MG63 (cell line): ENCODE measurements at places on chromosomes 5 and 9. TPM values are rescaled to one million over a fixed set of nuclear protein-coding genes. Genes with fewer than 3 reads are reported as not detected.

The NDUFA8 gene
- total RNA-seq: 44.8 and 68.0 TPM in 2 replicates

- no peak for DNase-seq
Observed at GRCh38 chr9:68841276-68842052, 136.4 kb downstream of the PIP5K1B start.

DNA sequence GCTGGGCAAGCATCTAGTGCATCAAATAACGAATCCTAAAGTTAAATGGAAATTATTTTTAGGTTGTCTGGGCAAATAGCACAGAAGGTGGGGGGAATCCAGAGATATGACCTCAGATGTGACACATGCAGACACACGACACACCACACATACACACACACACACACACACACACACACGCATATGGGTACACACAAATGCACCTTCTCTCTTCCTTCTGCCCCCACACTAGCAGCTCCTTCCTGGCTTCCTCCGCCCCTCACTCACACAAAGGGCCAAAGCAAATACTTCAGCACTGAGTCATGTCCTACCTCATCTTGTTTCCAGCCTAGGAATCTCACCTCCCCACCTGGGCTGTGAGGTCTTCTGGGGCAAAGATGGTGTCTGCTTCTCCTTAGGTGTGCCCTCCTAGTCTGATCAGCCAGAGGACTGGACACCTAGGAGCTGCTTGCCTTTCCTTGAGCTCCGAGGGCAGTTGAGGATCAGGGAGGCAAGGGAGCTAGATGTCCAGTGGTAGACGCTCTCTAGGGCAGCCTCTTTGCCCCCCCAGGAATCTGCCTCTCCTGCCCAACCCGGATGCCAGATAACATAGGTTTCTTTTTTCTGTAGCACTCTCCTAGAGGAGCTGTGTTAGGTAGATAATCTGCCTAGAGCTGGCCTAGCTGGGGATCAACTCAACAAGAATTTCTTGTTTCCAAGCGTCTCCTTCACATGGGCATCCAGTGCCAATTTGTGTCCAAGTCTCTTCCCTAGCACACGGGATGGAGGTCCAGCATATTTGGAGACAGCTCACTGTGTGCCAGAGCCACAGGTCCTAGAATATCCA is 14.3 kb upstream of the JADE2 start:
- peak; percentile 69 for DNase-seq

DNA sequence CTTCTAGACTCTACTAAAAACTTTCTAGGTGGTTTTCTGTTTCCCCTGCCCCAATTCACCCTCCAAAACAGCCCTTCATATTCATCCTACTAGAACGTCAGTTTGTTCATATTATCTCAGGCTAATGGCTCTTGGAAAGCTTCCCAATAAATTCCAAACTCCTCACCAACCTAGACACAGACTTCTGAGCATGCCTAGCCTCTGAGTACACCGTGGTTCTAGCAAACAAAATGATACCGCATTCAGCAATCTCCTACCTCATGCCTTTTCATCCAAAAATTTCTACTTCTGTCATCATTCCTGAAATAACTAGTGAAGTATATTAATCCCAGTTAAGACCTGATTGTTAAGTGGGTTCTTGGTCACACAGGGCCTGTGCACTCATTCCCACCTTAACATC is 46.5 kb upstream of the NR5A1 start:
- peak; percentile 14 for DNase-seq

DNA sequence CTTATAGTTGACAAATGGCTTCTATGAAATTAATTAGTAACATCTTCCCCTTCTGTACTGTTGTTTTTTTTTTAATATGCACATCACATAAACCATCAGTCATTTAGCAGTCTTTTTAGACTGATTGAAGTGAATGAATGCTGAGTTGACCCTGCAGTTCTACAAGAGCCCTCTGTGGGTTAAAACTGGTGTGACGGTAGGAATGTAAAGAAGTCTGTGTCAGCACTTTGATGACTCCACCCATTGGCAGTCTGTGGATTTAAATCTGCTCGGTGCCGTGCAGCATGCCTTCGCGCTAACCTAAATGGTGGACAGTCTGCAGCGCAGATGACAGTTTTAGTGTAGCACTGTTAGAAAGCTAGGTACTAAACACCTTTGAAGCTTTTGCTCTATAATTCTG is 3.1 kb downstream of the GTF3C4 start:
- peak; percentile 5 for DNase-seq

DNA sequence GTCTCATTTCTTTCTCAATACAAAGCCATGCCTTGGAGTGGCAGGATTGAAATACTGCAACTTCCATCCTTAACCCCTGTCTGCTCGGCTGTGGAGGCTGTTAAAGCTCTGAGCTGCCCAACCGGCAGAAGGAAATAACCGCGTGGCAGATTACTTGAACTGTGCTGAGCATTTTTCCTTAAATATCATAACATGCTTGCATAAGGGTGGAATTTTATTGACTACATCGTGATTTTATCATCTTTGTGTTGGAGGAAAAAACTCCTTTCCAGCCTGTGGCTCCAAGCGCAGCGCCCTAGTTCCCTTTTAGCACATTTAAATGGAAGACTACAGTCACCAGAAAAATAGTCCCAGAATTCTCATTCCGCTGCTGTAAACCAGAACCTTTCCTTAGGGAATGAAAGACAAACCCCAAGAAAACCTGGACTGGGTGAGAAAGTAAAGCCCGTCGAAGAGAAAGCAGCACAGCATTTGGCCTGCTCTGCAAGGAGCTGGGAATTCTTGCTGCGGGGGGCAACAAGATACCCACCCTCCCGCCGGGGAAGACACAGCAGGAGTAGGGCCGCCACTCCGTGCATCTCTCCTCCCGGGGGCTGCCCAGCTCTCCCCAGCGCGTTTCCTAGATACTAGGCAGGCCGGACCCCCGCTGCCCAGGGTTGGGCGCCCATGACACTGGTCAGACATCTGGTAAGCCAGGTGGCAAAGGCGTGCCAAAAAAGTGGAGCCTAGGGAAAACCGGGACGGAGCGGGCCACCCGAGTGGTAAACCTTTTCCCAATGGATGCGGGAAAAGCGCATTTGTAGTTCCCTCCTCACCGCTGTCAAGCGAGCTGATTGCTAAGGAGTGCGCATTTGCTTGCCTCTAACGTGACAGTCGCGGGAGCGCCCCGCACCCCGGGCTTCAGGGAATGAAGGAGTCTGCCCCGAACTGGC is 1.3 kb downstream of the SHC3 start:
- DNase-seq: no peak

The OTP gene
- total RNA-seq: not detected in 2 replicates

DNA sequence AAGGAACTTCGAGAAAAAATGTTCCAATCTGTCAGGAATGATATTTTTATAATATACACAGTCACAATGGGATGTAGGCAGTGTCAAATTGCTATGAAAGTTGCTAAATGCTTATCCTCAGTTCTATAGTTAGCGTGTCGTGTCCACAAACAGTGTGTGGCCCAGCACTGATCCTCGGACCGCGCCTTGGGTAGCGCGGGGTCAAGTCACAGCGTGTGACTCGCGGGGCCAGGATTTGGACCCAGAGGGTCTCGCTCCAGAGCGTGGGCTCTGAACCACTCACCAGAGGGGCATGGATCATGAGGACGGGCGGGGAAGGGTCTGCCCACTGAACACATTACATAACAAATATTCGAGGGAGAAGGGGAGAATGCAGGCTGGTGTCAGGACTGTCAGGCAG is 171.8 kb downstream of the C9orf50 start:
- no peak for DNase-seq

The SLC36A3 gene
- total RNA-seq: not detected in 2 replicates

The CCL19 gene
- not detected in 2 replicates for total RNA-seq

- peak; percentile 9 for DNase-seq
Observed at GRCh38 chr5:39453606-39454005, 28.8 kb upstream of the DAB2 start.

- no peak for DNase-seq
Observed at GRCh38 chr9:38372762-38373619, 19.5 kb upstream of the ALDH1B1 start.

DNA sequence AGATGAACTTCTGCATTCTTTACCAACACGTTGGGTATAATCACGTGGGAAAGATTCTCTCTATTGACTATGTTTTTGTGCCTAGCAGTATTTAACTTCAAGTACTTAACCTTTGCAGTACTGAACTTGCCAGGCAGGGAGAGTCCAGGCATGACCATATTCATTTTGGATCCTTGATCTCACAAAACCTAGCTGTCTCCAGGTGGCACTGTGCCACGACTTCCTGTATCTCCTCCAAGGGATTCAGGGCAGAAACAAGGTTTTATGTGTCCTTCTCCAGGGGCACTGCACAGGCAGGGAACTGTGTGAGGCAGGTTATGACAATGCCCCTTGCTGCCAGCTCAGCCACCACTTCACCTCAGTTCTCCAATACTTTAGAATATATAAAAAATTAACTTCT is 11.7 kb upstream of the IFNA5 start:
- peak; percentile 81 for DNase-seq
